ENCODE measurements at places on chromosomes 12 and 14.

GRCh38 chr14:35854696-35855270, 28.6 kb downstream of the BRMS1L start:
- DNase-seq, result no peak

GRCh38 chr12:96578526-96579125, 89.2 kb downstream of the CFAP54 start:
- DNase-seq, result peak; percentile 74

- DNase-seq, result peak; percentile 42
Observed at GRCh38 chr14:50399251-50400032, 2.8 kb upstream of the CDKL1 start.

- peak; percentile 0 for DNase-seq
Observed at GRCh38 chr12:127280393-127281275, 986.3 kb upstream of the TMEM132C start.

All from lung microvascular endothelial cell (primary cell).